ENCODE measurements at places on chromosomes 16 and 17.

GRCh38 chr16:85978291-85978775 lies 79.4 kb downstream of the IRF8 start:
- DNase-seq: no peak

GRCh38 chr16:60731329-60732050 lies 1304.7 kb downstream of the CDH8 start:
- no peak for DNase-seq

DNA sequence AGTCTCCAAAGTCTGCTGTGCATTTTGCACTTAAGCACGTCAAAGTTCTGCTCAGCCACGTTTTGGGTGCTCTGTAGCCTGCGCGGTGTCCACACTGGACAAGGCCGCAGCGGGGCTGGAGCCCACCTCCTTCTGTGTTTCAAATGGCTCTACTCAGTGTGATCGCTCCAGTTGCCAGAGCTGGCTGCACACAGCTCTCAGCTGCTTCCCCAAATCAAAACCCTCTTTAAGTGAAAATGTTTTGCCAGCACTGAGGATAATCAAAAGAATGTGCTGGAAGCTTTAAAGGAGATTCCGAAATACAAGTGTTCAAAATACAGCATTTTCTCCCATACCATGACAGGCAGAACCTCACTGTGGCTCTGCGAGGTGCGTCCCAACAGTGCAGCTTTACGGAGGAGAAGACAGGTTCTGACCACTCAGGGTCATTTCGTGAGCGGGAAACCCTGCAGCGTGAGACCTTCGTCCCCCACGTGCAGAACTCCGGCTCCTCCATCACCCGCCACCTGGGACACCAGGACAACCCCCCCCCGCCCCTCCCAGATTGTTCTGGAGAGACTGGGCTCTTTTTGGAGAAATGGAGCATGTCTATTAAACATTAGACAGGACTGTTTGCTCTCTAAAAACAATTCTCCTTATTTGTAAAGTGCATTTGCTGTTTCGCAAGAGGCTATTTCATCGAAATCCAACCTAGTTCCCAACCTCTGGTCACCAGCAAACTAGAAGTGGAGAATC lies 16.6 kb downstream of the TBC1D16 start:
- no peak for DNase-seq

DNA sequence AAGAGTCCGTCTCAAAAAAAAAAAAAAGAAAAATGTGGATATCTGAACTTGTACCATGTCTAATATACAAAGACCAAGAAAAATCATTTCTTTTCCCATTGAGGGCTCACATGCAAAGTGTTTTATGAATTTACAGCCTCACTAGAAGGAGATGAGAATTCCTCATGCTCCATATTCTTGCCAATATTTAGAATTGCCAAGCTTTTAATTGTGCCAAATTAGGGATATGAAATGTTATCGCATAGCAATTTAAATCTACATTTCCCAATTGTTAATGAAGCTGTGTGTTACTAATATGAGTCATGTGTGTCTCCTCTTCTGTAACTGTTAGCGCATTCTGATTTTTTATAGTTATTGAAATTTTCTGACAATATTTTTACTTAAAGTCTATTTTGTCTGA lies 63.0 kb upstream of the CRYM start:
- DNase-seq: no peak

GRCh38 chr16:27426423-27427408 lies 24.7 kb downstream of the IL21R start:
- DNase-seq: no peak

GRCh38 chr17:45363498-45363897 lies 46.7 kb upstream of the MAP3K14 start:
- DNase-seq: no peak

DNA sequence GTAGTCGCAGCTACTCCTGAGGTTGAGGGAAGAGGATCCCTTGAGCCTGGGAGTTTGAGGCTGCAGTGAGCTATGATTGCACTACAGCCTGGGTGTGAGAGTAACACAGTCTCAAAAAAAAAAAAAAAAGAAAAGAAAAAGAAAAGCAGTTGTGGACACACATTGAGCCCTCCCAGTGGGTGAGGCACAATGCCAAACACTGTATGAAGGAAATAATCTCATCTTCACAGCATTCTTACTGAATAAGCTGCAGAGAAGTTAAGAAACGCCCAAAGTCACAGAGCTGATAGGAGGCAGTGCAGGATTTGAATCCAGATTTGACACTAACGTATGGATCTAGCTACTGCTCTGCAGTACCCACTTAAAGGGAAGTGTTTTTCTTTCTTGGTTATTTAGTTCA lies 5.9 kb upstream of the LYZL6 start:
- DNase-seq: no peak

- DNase-seq: no peak
Observed at GRCh38 chr17:77869665-77870132, 88.8 kb upstream of the TNRC6C start.

- no peak for DNase-seq
Observed at GRCh38 chr16:87570938-87571867, 31.1 kb upstream of the JPH3 start.

GRCh38 chr17:22411185-22411784 lies 719.0 kb downstream of the KCNJ18 start:
- DNase-seq: no peak

DNA sequence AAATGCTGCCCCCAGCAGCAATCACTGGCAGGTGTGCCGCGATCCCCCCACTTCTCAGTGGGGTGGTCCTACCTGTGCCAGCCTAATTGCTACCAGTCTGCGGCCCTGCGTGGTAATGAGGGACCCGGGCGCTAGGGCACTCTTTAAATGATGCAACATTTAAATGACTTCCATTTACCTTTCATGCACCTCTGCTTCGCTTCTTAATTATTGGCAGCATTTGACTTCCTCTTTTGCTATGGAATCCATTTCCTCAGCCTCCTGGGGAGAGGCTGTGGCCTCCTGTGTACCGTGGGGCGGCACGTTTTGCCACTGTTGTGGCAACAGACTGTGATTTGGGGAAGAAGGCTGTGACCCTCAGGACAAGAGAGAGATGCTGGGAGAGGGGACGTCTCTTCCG lies 86.1 kb downstream of the RPA1 start:
- DNase-seq: no peak

DNA sequence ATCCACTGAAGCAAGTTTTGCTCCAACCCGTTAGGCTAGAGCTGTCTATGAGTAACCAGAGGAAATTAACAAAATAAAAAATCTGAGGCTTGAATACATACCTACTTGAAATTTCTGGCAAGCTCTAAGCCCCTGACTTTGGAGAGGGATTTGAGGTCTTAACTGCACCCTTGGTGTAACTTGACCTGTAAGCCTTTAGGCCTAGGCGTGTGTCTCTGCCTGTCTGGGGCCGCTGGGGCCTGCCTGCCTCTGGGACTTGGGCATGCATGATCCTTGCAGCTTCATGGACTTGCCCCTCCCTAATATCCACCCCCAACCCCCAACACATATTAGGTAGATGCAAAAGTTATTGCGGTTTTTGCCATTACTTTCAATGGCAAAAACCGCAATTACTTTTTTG lies 3.7 kb upstream of the CDC42EP4 start:
- DNase-seq: no peak

DNA sequence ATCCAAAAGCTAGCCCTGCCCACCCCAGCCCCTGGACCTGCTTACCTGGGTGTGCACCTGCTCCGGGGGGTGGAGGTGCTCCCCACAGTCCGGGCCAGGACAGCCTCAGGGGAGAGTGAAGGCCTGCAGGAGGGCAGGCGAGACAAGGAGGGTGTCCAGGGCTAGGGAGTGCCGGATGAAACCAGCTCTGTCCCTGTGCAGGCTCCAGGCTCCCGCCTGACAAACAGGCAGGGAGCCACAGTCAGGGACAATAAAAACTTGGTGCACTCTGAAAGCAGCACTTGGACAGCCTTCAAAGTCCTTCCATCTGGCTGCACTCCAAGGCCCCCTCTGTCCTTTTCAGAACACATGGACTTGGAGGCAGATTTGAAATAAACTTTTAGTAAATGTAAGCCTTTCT lies 3.9 kb downstream of the PAQR4 start:
- no peak for DNase-seq
